ENCODE measurements at places on chromosomes 2 and 18.

DNA sequence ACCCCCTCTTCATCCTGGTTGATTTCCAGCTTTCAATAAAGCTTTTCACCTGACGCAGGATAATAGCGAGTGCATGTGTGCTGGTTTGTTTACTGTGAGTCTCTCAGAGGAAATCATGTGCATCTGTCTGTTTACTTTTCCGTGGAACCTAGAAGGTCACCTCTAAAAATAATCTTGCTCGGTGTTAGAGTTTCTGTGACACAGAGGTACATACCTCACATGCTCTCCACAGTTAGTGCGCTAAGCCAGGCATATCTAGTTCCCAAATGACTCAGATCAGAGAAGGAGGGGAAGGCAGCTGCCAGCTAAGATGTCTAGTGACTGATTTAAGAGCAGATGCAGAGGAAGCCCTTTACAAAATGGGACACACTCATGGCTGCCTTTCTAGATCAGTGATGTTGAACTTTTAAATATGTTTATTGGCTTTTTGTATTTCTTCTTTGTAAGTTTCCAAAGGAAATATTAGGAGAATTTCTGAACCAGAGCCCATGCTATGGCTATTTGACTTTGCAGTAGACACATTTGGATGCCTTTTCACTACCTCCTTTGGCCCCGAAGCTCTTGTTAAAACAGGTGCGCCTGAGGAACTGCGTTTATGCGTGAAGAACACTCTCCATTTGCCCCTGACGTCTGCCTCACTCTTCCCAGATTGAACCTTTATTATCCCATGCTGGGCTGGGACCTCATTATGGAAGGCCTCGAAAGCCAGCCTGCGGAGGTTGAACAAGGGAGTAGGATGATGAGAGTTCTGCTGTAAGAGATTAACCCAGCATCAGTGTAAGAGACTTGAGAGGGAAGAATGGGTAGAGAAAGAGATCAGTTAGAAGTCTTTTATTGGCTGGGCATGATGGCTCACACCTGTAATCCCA lies 145.6 kb downstream of the FAM161A start:
- no peak for DNase-seq

- DNase-seq, result no peak
Observed at GRCh38 chr2:10655499-10656225, 34.1 kb downstream of the NOL10 start.

- DNase-seq, result no peak
Observed at GRCh38 chr18:12998332-12999060, 7.3 kb downstream of the CEP192 start.

- DNase-seq, result no peak
Observed at GRCh38 chr18:52337276-52337675, 2.7 kb upstream of the DCC start.

DNA sequence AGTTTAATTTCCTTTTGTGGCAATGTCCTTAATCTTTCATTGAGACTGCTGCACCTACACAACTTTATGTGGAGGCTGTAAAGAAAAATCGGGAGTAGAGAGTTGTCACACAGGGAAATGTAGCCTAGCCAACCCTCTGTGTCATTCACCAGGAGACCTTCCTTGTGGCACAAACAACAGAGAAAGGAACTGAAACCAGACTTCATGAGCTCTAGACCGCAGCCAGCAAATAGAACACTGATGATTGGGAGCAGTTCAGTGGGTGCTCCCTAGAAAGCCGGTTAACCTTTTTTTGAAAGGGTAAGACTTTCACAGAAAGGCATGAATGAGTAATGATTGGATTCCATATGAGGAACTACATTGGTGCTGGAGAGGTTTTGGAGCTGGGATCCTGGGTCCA lies 1752.4 kb upstream of the CELF4 start:
- DNase-seq, result no peak

DNA sequence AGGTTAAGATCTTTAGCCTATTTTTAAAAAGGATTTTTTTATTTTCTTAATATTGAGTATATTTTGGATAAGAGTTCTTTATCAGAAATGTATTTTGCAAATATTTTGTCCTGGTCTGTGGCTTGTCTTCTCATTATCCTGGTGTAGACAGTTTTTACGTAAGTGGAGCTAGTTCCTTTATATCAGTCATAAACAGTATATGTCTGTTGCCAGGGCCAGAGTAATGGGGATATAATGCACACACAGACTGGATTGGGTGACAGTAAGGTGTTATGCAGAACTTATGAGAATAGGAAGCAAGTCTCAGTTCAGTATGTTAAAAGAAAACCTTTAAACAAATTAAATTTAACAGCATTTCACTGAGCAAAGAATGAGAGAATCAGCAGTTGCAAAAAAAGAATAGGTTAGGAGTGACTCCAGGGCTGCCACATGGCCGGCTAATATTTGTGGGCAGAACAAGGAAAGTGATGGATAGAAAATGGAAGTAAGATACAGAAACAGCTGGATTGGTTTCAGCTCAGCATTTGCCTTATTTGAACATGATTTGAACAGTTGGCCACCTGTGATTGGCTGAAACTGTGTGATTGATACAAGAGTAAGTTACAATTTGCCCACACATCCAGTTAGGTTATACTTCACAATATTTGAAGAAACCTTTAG lies 61.1 kb upstream of the ZNG1B start:
- no peak for DNase-seq

DNA sequence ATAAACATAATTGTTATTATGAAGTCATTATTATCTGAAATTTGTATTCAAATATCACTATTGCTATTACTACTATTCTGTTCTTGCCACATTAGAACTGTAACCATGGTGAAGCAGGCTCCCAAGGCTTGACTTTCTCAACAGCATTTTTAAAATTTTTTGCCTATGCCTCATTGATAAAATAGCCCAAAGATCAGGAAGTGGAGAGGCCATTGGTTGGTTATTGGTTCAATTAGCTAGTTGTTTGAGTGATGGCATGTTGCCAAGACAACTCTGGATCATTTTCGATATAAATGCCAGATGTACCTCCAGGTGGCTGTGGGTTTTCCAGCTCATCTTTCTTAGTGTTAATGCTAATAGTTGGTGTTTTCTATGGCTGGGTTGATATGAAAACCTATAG lies 513.5 kb downstream of the TRIB2 start:
- DNase-seq, result no peak

- no peak for DNase-seq
Observed at GRCh38 chr18:25729072-25729471, 361.3 kb downstream of the SS18 start.

- no peak for DNase-seq
Observed at GRCh38 chr2:236972491-236973342, 113.0 kb upstream of the COPS8 start.

DNA sequence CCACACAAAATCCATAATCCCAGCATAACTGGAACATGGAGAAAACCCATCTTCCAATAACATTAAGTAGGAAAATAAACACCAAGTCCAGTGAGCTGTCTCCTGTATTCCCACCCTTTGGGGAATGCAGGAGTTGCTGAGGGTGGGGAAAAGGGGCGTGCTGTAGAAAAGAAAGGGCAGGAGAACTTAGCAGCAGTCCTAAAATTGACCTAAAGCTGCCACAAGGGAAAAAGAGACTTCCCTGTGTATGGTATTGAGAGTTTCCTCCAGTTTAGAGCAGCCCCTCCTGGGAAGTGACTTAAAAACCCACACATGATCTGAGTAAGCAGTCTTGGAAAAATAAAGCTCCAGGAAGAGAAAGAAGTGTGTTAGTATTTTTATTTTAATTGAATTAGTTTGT lies 428.8 kb downstream of the THSD7B start:
- DNase-seq, result no peak

GRCh38 chr2:70707706-70708105 lies 60.3 kb downstream of the ADD2 start:
- DNase-seq, result no peak

GRCh38 chr2:241150660-241151530 lies 628 bp downstream of the PPP1R7 start:
- no peak for DNase-seq

- no peak for DNase-seq
Observed at GRCh38 chr18:27500531-27500930, 315.4 kb upstream of the CHST9 start.

DNA sequence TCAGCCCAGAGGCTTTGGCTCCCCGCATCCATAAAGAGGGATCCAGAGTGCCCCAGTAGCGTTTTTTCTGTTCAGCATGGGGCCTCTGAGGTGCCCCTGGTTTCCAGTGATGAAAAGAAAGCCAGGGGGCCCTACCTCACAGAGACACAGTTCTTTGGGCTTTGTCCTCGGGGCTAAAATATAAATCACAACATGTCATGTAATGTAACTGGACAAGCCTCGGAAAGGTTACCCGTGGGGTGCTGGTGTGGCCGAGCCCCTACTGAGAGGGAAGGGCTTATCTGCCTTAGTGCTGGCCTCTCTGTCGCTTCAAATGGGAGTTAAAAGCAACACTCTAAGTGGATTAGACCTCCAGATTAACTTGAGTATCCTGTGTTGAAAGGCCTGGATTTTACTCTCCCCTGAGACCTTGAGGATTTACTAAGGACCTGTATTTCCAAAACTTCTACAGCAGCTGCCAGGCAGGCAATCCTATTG lies 251.6 kb upstream of the APCDD1 start:
- DNase-seq, result no peak

- no peak for DNase-seq
Observed at GRCh38 chr18:49521216-49521835, 34.3 kb upstream of the C18orf32 start.

- DNase-seq, result no peak
Observed at GRCh38 chr2:29983308-29983707, 61.9 kb upstream of the ALK start.

- DNase-seq, result no peak
Observed at GRCh38 chr2:150624001-150624401, 136.5 kb upstream of the RND3 start.

DNA sequence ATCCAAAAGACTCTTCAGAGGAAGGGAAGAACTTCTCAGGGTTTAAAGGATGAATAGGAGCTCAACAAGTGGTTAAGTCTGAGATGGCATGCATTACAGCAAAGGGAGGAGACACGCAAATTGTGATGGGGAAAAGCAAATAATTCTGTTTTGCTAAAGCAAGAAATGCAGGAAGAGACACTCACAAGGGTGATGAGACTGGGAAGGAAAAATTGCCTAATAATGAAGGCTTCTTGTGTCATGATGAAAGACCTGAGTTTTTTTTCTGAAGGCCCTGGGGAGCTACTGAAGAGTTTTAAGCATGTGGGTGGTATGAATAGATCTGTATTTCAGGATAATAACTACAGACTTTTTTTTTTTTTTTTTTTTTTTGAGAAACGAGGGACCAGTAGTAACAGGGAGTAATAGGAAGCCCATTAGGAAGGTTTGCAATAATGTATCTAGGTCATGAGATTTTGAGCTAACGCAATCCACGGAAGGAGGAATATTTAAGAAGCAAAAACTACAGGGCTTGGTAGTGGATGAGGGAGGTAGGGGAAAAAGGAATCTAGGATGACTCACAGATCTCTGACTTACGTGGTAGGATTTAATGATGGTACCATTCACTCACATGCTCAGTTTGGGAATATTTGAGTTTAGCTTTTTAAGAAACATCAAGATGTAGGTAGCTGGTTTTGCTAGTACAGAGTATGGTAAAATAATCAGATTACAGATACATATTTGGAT lies 16.0 kb upstream of the SERPINB3 start:
- DNase-seq, result no peak

- DNase-seq, result no peak
Observed at GRCh38 chr2:201472411-201472810, 20.9 kb downstream of the STRADB start.

DNA sequence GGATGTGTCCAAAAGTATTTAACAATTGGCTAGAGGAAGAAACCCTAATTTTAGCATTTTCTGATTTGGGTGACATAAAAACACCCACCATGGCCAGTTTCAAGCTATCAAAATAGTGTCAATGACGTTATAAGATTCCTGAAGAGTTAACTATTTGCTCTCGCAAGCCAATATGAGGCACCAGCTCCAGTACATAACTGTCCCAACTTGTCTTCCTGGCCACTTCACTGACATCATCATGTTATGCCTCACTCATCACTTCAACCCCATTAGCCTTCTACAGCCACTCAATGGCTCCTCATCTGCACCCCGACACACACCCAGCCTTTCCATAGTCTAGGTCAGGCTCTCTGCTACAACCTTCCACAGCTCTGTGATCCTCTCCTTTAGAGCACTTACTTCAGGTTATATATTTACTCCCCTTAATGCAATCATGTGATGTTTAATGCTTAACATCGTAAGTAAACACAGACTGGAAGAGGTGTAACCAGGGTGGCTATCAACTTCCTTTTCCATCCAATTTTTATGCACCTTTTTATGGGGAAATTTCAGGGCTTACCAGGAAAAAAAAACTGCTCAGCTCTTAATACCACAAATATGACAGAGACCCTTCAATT lies 158.7 kb downstream of the VWC2L start:
- DNase-seq, result no peak

DNA sequence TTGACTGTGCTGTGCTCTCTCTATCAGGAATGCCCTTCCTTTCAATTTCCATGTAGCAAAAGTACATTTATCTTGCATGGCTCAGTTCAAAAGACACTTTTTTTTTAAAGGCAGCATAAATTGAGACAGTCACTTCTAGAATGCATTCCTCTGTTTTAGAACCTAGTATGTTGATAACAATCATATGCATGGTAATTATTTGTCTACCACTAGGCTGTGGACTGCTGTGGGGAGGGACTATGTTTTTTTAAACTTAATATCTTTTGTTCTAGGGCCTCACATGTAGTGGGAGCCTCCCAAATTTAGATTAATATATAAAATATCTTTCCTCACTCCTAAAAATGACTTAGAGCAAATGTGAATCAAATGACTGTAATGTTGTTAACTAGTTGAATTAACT lies 269.9 kb downstream of the MEIS1 start:
- no peak for DNase-seq
